Activated CD4-positive, alpha-beta T cell treated with anti-CD3 and anti-CD28 coated beads, Interleukin-2, amount 50 U/mL, for 24 hours (primary cell): ENCODE measurements at places on chromosomes 1 and 21.

DNA sequence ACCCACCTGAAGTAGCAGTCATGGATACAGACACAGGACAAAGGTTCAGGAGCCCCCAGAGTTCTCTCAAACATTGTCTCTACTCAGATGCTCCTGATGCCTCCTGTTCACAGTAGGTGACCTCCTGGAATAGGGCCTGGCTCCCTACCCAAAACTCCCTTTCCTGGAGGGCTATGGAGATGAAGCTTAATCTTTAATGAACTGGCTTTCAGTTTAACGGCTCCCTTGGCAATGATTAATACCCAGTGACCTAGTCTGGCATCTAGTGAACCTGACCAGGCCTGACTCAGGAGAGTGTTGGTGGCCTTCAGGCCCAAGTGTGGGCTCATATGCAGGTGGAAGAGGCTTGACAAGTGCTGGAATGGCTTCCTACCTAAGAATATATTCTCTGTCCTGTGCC lies 65.2 kb upstream of the TRABD2B start:
- no peak for DNase-seq

DNA sequence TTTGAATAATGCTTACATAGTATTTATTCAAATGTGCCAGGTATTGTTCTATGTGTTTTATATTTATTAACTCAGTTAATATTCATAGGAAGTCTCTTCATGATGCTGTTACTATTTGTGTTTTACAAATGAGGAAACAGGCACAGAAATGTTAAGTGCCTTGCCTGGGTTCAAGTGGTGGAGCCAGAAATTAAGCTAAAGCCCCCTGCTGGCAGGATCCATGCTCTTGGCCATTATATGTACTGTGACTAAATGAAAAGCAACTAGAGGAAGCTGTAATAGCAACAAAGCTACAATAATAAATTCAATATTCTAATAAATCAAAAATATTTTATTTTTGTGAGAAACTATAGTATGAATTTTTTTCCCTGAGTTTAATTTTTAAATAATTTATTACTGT lies 30.0 kb downstream of the IARS2 start:
- no peak for DNase-seq

DNA sequence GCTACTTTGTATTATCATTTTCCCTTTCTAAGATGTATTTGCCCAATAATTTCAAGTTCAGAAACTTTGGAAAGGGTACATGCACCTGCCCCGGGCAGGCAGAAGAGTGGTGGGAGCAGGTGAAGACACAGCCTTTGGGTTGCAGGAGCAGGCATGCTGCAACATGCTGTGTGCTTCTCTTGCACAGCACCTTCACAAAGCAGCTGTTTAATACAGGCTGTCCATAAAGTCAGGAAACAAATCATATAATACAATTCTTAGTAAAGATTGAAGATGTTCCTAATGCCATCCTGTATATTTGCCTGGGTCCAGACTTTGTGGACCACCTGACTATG lies 182.9 kb downstream of the ZNF281 start:
- no peak for DNase-seq

DNA sequence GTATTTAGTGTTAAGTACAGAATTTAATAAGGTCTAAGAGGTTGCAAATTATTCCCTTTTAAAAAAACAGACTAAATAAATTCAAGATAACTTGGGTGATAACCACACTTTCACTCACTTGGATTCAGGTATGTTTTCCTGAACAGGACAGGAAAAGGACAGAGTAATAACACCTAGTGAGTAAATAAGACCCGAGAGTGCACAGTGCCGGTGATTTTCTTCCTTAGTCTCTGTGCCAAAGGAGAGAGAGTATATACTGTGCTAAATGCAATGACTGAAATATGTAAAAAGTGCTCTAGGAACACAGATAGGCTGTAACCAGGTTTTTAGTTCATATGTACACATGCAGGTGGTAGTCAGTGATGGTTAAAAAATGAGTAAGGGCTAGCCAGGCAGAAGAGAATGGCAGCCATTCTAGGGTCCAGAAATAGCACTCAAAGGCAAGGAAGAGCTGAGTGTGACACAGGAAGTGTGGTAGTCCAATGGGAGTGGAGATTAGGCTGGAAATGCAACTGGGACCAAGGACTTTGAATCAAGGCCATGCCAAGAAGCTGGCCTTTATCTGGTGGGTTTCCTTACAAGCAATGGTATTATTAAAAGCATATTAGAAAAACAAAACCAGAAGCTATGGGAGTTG lies 58.1 kb downstream of the NRIP1 start:
- DNase-seq, result no peak

DNA sequence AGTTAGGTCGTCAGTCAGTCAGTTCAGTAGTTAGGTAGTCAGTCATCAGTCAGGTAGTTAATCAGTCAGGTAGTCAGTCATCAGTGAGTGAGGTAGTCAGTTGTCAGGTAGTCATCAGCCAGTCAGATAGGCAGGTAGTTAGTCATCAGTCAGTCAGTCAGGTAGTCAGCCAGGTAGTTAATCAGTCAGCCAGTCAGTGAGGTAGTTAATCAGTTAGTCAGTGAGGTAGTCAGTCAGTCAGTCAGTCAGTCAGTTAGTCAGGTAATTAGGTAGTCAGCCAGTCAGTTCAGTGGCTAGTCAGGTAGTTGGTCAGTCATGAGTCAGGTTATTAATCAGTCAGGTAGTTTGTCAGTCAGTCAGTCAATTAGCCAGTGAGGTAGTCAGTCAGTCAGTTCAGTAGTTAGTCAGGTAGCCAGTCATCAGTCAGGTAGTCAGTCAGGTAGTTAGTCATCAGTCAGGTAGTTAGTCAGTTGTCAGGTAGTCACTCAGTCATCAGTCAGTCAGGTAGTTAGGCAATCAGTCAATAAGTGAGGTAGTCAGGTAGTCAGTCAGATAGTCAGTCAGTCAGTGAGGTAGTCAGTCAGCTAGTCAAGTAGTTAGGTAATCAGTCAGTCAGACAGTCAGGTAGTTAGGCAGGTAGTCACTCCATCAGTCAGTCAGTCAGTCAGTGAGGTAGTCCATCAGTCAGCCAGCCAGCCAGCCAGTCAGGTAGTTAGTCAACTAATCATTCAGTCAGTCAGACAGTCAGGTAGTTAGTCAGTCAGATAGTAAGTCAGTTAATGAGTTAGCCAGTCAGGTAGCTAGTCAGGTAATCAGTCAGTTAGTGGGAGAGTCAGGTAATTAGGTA lies 16.2 kb downstream of the KRTAP10-1 start:
- DNase-seq, result no peak

DNA sequence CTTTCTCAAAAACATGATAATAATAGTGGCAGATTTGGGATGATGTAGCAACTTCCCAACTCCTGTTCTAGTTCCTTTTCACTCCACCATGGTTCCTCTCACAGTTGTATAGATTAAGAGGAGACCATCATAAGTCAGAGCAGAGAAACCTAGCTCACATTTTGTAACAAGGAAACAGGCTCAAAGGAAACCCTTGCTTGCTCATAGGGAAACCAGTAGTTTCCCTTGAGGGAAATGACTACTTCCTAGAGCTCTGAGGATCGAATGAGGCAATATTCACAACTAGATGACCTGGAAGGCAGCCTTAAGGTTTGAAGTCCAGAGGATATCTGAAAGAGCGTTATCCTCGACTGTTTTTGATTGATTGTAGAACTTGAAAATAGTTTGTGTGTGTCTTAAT lies 76.1 kb upstream of the C8B start:
- DNase-seq, result no peak

DNA sequence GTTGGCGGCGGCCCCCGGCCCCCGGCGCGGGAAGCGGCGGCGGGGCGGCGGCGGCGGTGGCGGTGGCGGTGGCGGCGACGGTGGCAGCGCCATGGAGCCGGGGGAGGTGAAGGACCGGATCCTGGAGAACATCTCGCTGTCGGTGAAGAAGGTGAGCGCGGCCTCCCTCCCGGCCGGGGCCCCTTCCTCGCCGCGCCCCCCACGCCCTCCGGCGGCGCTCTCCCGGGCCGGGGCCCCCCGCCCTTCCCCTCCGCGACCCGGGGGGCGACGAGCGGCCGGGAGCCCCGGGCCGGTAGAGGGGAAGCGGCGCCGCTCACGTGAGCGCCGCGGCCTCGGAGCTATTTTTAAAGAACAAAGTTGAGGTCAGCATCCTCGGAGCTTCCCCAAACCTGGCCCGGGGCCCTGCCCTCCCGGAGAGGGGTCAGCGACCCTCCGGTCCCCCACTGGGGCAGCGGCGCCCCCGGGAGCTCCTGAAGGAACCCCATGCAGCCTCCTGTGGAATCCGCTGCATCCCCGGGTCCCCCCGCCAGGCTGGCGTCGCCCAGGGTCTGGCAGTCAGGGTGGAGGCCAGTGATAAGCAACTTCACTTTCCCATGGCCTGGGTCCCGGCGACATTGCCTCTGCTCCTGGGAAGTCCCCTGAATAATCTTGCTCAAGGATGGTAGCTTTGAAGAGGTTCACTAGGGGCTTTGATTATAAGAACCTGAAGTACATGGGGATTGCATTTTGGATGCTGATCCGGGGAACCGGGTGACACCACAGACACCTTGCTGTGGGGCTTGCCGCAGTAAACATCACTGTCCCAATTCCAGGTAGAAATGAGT lies 560 bp downstream of the PLEKHM2 start:
- no peak for DNase-seq

- no peak for DNase-seq
Observed at GRCh38 chr1:227323171-227323966, 5.1 kb upstream of the CDC42BPA start.

GRCh38 chr1:56190806-56191365 lies 388.5 kb downstream of the PLPP3 start:
- DNase-seq, result no peak

DNA sequence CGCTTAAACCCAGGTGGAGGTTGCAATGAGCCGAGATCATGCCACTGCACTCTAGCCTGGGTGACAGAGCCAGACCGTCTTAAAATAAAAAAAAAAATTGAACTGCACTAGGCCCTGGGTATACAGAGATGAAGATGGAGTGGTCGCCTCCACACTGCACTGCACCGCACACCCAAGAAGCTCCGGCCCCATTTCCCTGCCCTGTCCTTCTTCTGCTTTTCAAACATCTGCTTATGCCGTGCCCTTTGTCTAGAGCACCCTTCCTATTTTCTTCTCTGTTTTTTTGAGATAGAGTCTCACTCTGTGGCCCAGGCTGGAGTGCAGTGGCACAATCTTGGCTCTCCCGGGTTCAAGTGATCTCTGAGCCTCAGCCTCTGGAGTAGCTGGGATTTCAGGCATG lies 17.4 kb downstream of the IQGAP3 start:
- DNase-seq, result no peak

GRCh38 chr1:240090014-240090413 lies 1.7 kb upstream of the FMN2 start:
- DNase-seq, result no peak

DNA sequence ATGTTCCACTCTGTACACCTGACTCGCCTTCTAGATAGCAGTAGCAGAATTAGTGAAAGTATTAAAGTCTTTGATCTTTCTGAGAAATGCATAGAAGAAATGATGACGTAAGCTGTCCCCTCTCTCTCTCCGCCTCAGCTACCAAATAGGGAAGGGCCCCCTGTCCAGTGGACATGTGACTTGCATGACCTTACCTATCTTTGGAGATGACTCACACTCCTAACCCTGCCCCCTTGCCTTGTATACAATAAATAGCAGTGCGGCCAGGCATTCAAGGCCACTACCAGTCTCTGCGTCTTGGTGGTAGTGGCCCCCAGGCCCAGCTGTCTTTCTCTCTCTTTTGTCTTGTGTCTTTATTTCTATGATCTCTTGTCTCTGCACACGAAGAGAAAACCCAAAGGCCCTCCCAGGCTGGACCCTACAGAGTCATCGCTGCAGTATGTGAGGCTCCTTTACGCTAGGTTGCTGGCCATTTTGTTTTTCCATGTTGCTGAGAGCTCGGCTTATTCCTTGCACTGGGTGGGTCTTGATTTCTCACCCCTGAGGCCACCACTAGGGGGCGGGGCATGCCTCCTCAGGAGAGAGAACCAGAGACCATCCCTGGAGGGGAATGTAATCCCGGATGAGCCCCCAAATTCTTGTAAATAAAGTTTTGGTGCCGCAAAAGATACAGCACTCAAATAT lies 16.0 kb upstream of the ZBTB8B start:
- DNase-seq, result no peak

DNA sequence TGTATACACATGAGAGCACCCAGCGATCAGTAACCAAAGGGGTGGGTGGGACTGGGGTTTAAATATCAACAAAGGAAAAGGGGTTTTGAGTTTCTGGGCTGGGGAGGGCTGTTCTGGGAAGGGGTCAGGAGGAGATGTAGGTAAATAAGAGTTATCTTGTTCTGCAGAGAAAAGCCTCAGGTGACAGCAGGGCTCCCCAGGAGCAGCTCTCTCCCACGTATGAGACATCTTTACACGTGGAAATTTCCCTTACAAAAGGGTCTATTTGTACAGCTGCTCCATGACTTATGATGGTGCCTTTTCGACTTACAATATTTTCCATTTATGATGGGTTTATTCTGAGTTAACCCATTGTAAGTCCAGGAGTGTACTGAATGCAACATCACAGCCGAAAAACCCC lies 16.3 kb upstream of the PADI2 start:
- no peak for DNase-seq

DNA sequence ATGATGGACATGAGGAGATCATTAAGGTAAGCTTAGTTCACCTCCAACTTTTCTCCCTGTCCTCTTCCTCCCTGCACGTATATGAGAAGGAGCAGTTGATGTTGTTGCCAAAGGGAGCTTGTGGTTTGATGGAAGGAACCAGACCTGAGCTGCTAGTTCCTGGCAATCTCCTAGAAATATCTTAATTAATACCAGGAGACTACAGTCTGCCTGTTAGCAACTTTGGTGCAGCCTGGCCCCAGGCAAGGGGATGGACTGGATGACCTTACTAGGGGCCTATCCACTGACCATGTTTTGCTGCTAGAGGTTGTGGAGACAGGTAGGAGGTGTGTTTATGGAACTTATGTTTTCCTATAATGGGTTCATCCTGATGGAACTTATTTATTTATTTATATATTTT lies 22.6 kb downstream of the TUFT1 start:
- DNase-seq, result no peak

DNA sequence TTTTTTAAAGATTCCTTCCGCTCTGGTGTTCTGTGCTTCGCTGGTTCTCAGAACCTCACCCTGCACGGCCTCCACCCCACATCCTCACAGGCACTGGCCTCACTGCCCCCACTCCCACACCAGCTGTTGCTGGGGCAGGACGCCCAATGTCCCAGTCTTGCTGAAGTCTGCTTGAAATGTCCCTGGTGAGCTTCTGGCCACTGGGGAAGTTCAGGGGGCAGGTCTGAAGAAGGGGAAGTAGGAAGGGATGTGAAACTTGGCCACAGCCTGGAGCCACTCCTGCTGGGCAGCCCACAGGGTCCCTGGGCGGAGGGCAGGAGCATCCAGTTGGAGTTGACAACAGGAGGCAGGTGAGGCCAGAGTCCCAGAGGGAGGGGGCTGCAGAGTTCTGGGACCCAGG lies at the start of gene C1QA:
C1QA (plus strand) TSS at position 276 of the 400 bp plus-strand sequence. CDS start 989 bp downstream, outside the sequence.
- DNase-seq, result no peak
